ENCODE measurements at places on chromosomes 16 and 17. TPM values are rescaled to one million over a fixed set of nuclear protein-coding genes. Genes with fewer than 3 reads are reported as not detected.
A peak's percentile ranks its signal among the peaks of the same experiment; 100 is the strongest.

The ALDH3A1 gene
- polyA plus RNA-seq: 0.12 TPM

The TEX14 gene
- 0.03 TPM for polyA plus RNA-seq

The RDM1 gene
- 0.48 TPM for polyA plus RNA-seq

The WFDC1 gene
- 32.1 TPM for polyA plus RNA-seq

The GPR139 gene
- polyA plus RNA-seq: not detected

DNA sequence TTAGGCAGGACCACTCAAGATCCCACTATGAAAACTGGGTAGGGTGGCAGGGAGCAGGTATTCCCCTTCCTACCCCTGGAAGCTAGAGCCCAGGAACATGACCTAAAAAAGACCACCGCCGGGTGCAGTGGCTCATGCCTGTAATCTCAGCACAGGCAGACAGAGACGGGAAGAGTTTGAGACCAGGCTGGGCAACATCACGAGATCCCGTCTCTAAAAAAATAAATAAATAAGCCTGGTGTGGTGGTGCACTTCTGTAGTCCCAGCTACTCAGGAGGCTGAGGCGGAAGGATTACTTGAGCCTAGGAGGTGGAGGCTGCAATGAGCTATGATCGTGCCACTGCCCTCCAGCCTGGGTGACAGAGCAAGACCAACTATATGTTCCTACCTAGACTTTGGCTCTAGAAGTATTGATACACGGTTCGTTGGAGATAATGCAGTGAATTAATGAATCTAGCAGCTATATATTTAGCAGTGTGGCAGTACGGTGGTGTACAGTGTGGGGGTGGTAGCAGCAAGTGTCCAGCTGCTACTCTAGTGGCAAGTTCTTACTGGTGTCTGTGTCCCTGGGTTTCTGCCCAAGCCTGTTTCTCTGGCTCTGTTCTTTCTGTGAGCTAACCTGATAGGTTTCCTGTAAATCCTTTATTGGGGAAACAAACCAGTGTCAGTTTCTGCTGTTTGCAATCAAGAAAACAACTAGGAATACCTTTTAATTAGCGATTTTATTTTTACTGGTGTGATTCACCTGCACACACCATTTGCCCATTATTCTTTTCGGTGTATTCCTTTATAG lies 3.3 kb upstream of the USP31 start:
- no peak for DNase-seq

DNA sequence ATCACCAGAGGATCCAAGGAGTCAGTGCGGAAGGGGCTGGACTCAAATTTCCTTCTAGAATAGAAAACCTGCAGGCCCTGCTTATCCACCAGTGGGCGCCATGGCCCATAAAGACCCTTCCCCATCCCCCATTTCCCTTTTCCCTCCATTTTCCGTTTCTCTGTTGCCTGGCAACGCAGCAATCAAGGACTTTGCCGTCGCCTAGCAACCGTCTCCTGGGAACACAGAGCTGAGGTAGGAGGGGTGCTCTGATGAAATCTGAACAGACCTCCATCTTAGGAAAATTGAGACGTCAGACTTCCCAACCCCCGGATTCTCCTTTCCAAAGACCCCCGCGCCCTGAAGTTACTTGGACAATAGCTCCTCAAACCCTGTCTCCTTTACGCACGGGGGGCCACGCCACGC lies 5.7 kb downstream of the DLG4 start:
- peak; percentile 87 for DNase-seq

DNA sequence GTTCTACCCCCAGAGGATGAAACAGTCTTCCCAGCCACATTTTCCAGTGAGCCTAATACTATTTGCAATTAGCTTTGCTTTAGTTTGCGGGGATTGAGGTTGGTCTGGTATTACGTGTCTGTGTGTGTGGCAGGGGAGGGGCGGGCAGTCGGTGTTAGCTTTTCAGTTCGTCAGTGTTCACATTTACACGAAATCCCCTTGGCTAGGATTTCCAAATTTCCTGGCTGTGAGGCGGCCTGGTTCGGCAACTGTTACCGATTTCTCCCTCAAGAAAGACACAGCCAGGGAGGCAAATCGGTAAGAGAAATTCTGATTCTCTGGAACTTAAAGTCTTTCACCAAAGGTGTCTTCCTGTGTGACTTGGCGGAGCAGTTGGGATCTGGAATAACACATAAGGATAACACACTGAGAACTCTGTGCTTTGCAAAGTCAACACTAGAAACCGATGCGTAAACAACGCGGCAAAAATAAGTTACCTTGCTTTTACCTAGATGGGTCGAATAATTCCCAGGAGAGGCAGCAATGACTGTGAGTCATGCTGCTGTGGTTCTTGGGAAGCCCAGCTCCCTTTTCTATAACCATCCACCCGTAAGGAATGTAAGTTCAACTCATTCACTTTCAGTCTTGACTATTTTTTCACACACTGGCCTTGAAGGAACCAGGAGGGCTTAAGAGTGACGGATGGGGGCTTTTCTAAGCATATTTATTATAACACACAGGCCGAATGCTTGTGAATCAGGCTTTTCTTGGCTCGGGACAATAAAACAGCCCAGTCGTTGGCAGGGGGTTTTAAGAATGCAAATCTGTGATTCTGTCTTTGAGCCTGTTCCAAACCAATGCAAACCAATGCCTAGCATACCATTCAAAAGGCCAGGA lies 24.2 kb downstream of the GPRC5B start:
- DNase-seq: peak; percentile 8

GRCh38 chr16:49027420-49027819 lies 254.2 kb downstream of the CBLN1 start:
- DNase-seq: no peak

DNA sequence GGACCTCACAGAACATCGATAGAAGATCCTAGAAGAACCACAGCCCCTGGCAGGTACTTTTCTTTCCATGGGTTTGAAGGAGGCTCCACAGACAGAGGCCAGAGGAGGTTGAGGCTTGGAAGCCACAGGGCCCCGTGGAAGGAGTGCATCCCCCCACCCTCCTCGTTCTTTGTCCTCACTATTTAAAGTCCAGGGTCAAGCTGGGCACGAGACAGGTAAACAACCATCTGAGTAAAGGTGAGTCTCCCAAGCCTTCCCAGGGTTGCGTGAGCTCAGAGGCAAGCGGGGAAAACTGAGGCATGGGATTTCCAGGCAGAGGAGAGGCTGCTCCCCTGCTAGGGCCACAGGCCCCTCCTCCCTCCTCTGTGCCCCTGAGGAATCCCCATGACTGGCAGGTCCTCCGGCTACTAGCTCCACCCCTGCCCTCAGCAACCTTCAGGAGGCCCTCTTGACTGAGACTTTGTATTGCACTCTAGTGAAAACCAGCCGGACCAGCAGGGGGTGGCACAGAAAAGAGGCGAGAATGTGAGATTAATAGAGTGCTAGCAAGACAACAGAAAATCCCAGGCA lies 927 bp upstream of the SULT1A2 start:
- no peak for DNase-seq
